Kidney capillary endothelial cell (primary cell): ENCODE measurements at places on chromosomes 13 and 19.

GRCh38 chr19:3606690-3607289 is at the start of gene TBXA2R:
TSS of gene TBXA2R (minus strand) at chr19:3606875. CDS start at chr19:3600634, 6,241 bp downstream.
- no peak for DNase-seq

GRCh38 chr19:57599377-57599760 is 316 bp upstream of the ZNF530 start:
- DNase-seq = peak; percentile 1

DNA sequence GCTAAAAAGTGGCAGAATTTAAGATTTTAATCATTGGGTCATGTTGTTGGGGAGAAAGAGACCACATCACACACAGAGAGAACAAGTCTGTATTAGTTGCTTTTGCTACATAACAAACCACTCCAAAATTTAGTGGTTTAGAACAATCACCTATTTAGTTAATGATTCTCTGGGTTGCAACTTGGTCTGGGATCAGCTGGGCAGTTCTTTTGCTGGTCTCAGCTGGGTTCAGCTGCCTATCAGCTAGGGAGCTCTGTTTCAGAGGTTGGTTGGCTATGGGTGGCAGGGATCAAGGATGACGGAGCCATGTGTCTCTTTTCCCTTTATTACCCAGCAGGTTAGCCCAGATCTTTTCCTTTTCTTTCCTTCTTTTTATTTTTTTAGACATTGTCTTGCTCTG is 8.9 kb downstream of the PINLYP start:
- no peak for DNase-seq

- DNase-seq = no peak
Observed at GRCh38 chr13:95704510-95704909, 27.6 kb downstream of the DNAJC3 start.

GRCh38 chr13:49213539-49213938 is 6.6 kb upstream of the MLNR start:
- no peak for DNase-seq

DNA sequence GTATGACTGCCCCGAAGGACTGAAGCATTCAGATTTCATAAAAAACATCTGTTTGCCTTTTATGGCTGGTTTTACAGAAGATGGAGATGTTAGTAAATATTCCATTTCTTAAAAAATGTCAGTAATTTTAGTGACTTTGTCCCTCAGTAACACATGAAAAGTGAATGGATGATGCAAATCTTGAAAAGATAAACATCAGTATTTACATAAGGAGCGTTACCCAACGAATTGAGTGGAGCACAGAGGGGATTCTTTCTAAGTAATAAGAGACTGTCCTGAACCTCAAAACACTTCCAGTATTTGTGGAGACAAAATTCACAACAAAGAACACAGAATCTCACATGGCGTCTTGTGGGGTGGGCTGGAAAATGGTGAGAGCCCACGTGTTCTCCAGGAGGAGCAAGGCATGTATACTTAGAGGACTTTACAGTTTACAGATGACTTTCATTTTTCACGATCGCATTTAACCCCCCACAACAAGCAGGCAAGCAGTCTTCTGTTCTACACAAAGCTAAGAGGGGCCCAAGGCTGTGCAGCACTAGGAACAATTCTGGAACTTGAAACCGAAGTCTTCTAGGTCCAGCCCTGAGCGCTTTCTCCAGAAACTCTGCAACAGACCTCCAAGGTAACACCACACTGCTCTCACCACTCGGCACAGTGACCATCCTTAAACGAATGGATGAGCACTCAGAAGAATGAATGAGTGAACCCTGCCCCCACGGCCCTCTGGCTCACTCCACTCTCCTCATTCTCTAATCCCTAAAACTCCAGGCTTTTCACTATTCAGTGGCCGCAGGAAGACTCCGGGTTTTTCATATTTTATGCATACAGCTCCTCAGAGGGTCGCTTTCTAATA is 709.8 kb downstream of the UQCRFS1 start:
- DNase-seq = no peak
